Activated CD4-positive, alpha-beta T cell treated with anti-CD3 and anti-CD28 coated beads, Interleukin-2, amount 50 U/mL, for 4 hours (primary cell): ENCODE measurements at places on chromosomes 6 and 20.

GRCh38 chr20:24469116-24469893 lies at the start of gene SYNDIG1:
SYNDIG1 (plus strand) TSS chr20:24469629; CDS start chr20:24543098, 73,469 bp downstream.
- no peak for DNase-seq

- DNase-seq, result no peak
These were observed 33.5 kb upstream of the TSPYL1 start for GRCh38 chr6:116313101-116313776.

DNA sequence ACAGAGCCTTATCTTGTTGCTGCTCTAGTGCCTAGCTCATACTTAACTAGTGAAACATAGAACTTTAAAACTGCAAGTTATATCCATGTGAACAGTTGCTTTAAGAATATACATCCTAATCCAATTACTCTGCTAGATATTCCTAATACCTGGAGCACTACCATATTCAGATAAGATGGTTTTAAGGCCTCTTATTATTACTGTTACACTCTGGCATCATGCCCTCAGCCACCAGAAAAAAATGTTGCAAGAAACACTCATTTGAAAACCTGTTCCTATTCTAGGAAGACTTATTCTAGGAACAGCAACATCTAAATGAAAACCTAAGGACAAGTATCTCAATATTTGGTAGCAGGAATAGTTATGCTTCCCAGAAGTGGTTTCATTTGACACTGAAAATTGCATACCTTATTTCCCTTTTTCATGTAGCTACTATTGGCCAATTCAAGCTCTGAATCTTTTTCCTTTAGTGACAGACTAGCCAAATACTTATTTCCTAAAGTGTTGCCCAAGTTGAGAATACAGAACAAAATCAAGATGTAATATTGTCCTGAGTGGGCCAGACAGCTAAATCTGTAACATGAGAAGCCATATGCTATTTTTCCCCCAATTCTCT lies 4.8 kb upstream of the MTFR2 start:
- DNase-seq, result no peak

DNA sequence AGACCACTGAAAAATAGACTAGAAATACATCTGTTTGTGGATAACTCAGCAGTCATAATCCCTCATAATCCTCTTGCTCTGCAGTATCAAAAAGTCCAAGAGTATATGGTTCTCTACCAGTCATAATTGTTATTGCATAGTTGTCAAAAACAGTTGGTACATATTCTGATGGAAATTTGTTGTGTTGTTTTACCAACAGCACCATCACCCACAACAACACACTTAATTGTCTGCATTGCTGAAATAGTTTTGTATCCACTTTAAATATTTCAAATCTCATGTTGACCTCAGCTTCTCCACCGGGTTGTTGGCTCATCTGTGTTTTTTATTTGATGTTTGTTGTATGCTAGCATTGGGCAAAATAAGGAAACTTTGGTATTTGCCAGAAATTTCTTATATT lies 39.4 kb downstream of the ITCH start:
- no peak for DNase-seq

DNA sequence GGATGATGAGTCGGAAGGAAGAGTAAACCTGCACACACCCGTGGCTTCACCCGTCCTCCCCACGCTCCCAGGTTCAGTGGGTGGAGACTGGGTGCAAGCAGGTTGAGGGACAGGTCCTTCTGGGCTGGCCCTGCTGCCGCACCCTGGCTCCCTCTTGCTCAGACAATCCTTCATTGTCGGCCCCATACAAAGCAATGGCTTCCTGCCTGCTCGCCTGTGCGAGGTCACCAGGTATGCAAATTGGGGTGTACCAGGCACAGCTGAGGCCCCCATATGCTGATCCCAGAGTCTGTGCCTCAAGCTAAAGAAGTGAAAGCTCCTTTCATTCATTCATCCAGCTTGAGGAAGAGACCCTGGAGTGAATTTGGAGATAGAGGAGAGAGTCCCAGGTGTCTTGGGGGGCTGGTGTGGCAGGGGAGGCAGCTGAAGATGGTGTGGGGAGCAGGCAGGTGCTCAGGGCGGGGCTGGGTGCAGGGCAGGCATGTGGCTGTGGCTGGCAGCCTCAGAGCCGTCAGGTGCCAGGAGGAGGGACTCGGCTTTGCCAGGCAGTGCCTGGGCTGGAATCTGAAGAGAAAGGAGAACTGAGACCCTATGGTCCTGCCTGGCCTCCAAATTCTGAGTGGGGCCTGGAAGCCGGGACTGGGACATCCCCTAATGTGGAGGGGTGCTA lies 4.7 kb downstream of the SLCO4A1 start:
- no peak for DNase-seq

GRCh38 chr6:135673501-135674309 lies 176.2 kb upstream of the AHI1 start:
- no peak for DNase-seq

DNA sequence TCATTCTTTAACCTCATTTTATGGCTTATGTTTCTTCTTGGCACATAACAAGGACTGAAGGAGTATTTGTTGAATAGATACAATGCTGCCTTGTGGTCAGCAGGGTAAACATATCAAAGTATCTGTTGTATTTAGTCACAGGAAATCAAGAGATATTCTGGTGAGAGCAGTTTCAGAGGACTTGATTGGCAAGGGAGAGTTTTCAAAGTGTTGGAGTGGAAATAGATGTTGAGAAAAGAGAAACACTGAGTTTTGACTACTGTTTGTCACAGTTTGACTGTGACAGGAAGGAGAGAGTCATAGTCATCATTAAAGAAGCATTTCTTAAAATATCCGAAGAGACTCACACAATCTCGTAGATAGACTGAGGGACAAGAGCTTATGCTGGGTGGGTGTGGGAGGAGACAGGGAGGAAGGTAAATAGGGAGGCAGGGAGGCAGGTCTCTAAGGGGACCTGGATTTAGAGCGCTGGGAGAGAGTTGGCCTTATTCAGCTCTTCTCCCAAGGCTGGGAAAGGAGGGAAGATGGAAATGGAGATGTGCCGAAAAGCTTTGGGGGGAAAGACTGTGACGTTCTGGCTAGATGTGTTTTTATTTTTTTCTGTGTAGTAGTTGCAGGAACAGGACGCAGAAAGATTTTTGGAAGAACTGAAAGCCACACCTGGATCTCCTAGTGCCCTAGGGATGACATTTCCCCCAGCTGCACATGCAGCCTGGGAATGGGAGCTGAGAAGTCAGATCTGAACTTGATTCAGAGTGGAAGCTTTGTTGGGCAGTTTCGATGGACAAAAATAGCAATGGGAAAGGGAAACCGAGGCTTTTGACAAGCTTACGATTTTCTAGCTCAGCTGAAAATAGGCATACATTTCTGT lies 65.0 kb upstream of the IFNGR1 start:
- DNase-seq, result no peak
